ENCODE measurements at places on chromosomes 12 and 14.

DNA sequence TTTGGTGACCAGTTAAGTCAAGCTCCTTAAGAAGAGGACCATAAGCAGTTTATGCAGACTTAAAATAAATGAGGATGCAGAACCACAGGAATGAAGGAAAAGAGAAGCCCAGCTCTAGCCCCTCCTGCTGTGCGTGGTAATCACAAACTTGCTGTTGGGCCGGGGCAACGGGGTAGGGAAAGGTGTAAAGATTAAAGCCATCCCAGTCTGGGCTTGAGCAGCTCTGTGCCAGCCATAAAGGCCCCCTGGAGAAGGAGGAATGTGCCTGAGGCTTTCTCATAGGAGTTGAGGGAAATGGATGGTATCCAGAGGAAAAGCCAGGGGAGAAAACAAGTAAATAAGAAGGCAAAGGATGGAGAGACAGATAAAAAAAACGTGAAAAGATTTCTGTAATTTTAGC, 25.1 kb downstream of the TEP1 start:
- DNase-seq, result no peak

- DNase-seq, result no peak
Measured at GRCh38 chr12:15928870-15929571, 17.9 kb downstream of the DERA start.

DNA sequence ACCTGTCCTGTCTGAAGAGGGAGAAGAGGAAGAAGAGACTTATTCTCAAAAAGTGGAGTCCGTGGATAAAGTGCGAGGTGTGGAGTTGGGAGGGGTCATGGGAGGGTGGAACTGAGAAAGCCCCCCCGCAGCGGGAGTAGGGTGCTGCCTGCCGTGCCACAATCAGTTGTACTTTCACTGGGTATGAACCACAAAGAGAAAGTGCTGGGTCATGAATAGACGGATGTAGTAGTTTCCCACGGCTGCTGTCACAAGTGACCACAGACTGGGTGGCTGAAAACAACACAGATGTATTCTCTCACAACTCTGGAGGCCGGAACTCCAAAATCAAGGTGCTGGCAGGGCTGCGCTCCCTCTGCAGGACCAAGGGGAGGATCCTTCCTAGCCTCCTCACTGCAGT, 5.5 kb downstream of the DNAH10 start:
- DNase-seq, result no peak

GRCh38 chr14:92173668-92174067, 51.9 kb downstream of the CPSF2 start:
- no peak for DNase-seq

DNA sequence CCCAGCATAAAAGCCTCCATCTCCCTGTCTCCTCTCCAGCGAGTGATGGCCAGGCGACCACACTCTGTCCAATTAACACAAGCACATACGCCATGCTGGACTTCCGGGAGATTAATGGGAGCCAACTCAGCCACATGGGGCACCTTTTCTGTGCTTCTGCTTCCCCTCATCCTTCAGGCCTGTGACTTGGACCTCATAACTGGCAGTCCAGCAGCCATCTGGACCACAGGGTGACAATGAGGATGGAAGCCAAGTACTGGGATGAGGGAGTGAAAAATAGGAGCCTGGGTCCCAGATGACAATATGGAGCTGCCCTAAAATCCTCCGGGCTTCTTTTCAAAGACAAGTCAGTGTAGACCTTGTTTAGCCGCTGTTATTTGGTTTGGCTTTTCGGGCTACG, 12.8 kb downstream of the MAP3K9 start:
- DNase-seq, result no peak

GRCh38 chr12:122350141-122350848, 72.2 kb downstream of the CLIP1 start:
- DNase-seq, result no peak

DNA sequence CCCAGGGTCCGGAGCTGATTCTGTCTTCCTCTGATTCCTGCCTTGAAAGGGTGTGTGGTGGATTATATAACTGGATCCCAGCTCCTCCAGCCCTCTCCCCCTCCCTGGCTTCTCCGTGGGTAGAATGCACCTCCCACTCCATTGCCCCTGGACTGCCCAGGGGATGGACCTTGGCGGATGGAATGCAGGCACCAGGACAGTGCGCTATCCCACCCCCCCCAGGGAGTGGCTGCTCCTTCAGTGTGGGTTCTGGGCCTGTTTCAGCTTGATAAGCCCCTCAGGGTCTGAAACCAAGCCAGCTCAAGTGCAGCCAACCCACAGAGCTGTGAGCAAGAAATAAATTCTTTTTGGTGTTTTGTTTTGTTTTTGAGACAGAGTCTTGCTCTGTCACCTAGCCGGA, 112.4 kb upstream of the TMEM132D start:
- DNase-seq, result no peak

DNA sequence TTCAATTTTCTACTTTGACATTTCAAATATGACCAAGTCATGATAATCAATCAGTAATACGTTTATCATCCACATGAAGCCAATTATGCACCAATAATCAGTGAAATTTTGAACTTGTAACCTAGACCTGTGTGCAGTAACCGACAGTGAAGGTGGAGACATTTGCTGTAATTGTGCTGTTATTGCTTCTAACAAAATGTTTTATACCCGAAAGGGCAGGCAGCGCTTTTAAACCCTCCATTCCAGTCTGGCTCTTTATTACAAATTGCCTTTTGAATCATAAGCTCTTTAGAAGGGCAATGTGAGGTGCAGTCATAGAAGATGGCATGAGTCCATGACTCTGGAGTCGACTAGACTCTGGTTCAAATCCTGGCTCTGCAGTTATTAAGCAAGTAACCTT, 135.7 kb downstream of the GXYLT1 start:
- DNase-seq, result no peak

DNA sequence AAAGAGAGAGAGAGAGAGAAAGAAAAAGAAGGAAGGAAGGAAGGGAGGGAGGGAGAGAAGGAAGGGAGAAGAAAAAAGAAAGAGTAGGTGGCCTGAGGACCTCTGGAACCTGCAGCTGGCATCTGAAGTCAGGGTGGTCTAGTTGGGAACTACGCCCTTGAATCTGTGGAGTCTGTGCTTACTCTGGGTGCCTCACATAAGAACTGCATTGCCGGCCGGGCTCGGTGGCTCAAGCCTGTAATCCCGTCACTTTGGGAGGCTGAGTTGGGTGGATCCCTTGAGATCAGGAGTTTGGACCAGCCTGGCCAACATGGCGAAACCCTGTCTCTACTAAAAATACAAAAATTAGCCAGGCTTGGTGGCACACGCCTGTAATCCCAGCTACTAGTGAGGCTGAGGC, 10.0 kb upstream of the NRDE2 start:
- no peak for DNase-seq

- no peak for DNase-seq
Measured at GRCh38 chr12:116380108-116380507, 102.6 kb upstream of the MED13L start.
